ENCODE measurements at places on chromosomes 4 and X. TPM values are rescaled to one million over a fixed set of nuclear protein-coding genes. Genes with fewer than 3 reads are reported as not detected.

DNA sequence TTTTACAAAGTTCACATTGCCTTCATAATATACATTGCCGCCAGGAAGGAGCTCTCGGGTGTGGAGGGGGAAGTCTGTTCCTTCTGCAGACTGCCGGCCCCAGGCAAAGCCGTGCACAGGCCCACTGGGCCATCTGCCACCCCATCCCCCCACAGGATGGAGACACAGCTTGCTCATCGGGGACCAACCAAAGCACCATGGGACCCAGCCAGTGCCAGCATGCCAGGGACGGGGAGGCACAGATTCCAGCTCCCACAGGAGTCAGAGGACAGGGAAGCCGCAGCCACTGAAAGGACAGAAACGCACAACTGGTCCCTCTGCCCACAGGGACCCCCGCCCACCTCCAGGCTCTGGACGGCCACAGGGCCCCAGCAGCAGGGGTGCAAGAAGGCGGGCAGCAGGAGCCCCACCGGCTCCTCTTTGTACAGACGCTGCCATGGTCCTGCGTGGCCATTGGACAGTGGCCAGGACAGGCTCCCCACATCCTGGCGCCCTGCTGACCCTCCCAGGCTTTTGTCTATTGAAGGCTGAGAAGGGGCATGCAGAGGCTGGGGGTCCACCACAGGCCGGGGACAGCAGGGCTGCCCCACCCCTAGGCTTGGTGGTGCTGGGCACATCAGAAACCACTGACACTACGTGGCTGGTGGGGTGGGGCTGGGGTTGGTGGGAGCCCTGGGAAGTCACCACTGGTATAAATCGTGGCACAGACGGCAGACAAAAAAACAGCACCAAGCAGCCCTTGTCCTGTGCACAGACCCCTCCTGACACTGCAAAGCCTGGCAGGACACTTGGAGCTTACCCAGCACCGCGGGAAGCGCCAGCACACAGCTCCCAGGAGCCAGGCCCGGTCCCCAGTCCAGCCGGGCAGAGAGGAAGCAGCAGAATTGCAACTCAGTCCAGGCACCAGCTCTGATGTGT, 89.0 kb downstream of the FAM53A start:
- H3K27me3 ChIP-seq, result no peaks in the 10 kb centered on the region
- no peaks in the 10 kb centered on the region for H3K4me1 ChIP-seq
- no peak overlapping the region for H3K27ac ChIP-seq
- DNase-seq, result no peak

GRCh38 chrX:132837126-132837525, 121.3 kb downstream of the HS6ST2 start:
- H3K4me3 ChIP-seq, result no peak overlapping the region
- DNase-seq, result no peak
- no peaks in the 10 kb centered on the region for H3K27me3 ChIP-seq
- no peaks in the 10 kb centered on the region for H3K4me1 ChIP-seq

DNA sequence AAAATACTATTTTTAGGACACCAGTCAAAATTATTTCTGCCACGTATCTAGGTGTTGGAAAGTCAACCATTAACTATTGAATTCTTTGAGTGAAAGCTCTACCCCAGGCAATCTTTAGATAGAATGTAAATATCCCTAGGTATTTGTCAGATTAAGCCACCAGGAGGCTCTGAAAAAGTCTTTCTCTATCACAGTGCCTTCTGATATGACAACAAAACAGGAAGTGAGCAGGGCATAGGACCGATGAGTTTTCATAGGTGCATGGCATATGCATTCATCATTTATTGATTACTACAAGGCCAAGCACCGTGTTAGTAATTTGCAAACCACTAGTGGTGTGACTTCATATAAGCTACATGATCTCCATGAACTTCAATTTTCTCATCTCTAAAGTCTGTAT, 333.6 kb upstream of the F9 start:
- no peak for DNase-seq
- no peaks in the 10 kb centered on the region for H3K36me3 ChIP-seq
- H3K4me1 ChIP-seq, result peaks cover 41% of the 10 kb centered on the region

DNA sequence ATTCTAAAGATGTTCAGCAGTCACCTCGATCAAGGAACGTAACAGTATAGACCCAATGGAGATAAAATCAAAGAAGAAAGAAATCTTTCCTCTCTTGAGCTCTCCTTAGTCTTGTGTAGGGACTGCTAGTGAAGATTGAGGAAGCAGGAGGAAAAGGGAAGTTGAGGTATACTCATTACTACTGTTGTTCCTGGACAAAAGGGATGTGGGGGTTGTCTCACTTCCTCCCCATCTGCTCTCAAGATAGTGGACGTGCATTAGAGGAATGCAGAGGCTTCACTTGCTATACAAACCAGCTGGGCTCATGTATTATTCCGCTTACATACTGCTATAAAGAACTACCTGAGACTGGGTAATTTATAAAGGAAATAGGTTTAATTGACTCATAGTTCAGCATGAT, 208.9 kb upstream of the ARHGEF9 start:
- H3K4me1 ChIP-seq, result no peaks in the 10 kb centered on the region
- no peak overlapping the region for H3K4me3 ChIP-seq
- no peak for DNase-seq
- no peaks in the 10 kb centered on the region for H3K36me3 ChIP-seq

GRCh38 chrX:57364145-57364544, 77.6 kb downstream of the FAAH2 start:
- DNase-seq, result no peak
- H3K27me3 ChIP-seq, result no peaks in the 10 kb centered on the region
- no peak overlapping the region for H3K4me3 ChIP-seq
- no peaks in the 10 kb centered on the region for H3K4me1 ChIP-seq
- H3K36me3 ChIP-seq, result no peaks in the 10 kb centered on the region

DNA sequence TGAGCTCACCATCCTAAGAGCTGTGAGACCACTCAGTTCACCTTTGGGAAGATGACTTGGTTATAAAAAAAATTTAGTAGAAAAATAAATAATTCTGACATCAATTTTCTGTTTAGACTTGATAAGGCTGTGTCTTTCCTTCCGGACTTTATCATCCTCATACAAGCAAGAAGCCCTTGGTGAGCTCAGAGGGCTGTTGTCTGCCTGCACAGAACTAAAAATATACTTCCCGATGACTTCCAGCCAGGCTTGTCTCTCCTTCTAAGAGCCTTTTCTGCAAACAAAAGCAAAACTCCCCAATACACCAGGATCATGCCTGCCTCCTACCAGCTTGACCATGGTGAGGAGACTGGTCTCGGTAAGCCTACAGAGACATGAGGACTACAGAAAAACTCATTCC, 58.3 kb upstream of the PHOX2B start:
- DNase-seq, result no peak
- no peak overlapping the region for H3K4me3 ChIP-seq
- H3K27me3 ChIP-seq, result no peaks in the 10 kb centered on the region
- H3K27ac ChIP-seq, result no peak overlapping the region
- H3K4me1 ChIP-seq, result no peaks in the 10 kb centered on the region

DNA sequence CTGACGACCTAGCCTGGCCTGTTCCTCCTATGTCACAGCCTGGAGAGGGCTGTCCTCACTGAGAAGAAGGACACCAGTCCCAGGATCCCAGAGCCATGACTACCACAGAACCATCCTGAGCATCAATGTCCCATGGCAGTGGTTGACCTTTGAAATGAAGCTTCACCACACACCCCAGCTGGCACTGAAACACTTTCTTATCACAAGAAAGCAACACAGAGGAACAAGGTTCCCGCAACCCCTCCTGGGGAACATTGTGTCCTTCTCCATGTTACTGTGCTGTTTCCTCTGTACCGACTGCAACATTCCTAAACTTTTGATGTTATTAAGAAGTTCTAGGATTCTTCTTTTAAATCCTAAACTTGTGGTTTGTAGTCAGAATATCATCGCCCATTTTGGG, 21.2 kb upstream of the FAM156A start:
- H3K4me1 ChIP-seq, result peaks cover 32% of the 10 kb centered on the region
- H3K27ac ChIP-seq, result peak overlapping the region; percentile 50
- no peak for DNase-seq
- no peaks in the 10 kb centered on the region for H3K36me3 ChIP-seq
- no peak overlapping the region for H3K4me3 ChIP-seq

DNA sequence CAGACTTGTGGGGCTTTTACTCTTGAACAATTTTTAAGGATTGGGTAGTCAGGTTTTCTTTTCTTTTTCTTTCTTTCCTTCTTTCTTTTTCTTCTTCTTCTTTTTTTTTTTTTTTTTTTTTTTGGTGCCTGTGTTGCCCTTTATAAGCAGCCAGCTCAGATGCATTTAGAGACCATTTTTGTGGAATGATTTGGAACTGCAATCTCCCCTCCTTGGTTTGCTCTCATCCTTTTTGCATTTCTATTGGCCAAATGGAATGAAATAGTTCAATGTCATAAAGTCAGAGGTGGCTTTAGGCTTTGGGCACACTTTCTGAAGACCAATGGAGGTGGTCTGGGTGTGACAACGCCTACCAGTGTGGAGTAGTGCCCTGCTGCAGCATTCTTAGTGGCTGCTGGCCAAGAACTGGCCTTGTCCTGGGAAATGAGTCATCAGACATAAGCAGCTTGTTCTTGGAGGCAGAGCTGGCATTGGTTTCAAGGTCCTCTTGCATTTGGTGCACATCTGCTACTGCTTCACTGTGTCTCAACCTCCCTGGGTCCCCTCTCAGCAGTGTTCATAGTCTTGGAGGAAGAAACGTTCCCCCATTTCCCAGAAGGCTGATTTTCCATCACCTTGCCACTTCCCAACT, 84.5 kb downstream of the CT47B1 start:
- H3K4me3 ChIP-seq, result no peak overlapping the region
- H3K27me3 ChIP-seq, result no peaks in the 10 kb centered on the region
- H3K4me1 ChIP-seq, result no peaks in the 10 kb centered on the region

DNA sequence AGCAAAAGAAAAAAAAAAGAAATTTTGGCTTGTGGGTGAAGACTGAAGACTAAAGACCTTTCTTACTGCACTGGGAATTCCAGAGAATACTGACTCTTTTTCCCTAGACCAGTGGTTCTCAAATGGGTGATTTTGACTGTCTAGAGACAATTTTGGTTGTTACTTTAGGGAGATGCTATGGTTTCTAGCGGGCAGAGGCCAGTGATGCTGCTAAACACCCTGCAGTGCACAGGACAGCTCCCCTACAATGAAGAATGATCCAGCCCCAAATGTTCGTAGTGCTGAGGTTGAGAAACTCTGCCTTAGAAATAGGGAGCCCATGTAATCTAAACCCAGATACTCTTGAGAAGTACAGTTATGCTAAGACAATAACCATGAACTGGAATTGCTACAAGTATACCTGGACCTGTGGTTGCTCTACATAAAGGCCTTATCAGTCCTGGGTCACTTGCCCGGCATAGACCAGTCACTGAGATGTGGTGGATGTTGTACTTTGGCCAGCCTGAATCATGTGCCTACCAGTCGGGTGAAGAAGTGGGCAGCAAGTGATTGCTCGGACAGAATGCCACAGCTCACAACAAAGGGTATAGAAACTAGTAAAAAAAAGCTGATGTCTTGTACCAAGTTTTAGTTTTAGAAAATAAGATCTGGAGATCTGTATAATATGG, 16.0 kb downstream of the ARHGAP10 start:
- no peak for DNase-seq
- H3K36me3 ChIP-seq, result peaks cover 26% of the 10 kb centered on the region
- H3K27me3 ChIP-seq, result no peaks in the 10 kb centered on the region
- no peak overlapping the region for H3K27ac ChIP-seq
- peaks cover 12% of the 10 kb centered on the region for H3K4me1 ChIP-seq
- no peak overlapping the region for H3K4me3 ChIP-seq

DNA sequence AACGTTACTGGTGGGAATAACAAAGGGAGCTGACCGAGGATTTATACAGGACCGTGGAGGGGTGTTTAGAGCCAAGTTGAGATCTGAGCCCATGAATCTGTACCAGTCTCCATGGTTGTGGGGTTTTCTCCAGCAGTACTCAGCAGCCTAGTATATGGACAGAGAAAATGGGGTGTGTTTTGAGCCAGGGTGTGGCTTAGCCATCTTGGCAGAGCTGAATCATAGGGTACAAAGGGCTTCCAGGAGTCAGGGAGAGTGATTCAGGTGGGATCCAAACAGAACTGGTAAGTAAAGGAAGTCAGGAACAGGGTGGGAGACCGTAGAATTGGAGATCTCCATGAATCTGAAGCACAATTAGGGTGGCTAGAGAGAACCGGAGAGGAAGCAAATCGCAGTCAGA, 7.4 kb upstream of the HPRT1 start:
- no peaks in the 10 kb centered on the region for H3K4me1 ChIP-seq
- no peaks in the 10 kb centered on the region for H3K27me3 ChIP-seq
- no peaks in the 10 kb centered on the region for H3K36me3 ChIP-seq

GRCh38 chrX:698206-698605, 67.6 kb downstream of the SHOX start:
- no peak for DNase-seq
- H3K4me1 ChIP-seq, result no peaks in the 10 kb centered on the region
- H3K27ac ChIP-seq, result no peak overlapping the region
- H3K4me3 ChIP-seq, result no peak overlapping the region

DNA sequence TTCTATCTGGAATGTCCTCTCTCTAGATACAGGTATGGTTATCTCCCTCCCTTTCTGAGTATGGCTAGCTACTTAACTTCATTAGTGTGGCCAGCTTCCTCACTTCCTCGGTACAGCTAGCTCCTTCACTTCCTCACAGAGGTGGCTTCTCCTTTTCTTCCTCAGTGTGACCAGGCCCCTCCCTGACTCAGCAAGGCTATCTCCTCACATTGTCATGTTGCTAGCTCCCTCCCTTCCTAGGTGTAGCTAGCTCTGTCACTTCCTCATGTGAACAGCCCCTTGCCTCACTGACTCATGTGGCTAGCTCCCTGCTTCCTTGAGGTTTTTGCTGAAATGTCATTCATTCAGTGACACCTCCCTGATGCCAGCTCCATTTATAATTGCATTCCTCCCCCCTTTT, 67.3 kb upstream of the DDIT4L start:
- DNase-seq, result no peak
- H3K36me3 ChIP-seq, result no peaks in the 10 kb centered on the region
- no peaks in the 10 kb centered on the region for H3K27me3 ChIP-seq
- H3K27ac ChIP-seq, result no peak overlapping the region
- H3K4me1 ChIP-seq, result no peaks in the 10 kb centered on the region

Gene ATP6AP2
- 116 TPM for total RNA-seq

Gene ARX
- total RNA-seq, result not detected

Gene RNF128
- total RNA-seq, result not detected

Gene DUSP9
- total RNA-seq, result not detected

Gene WWC2
- 42.5 TPM for total RNA-seq

Gene RADX
- total RNA-seq, result 0.85 TPM
